ENCODE measurements at places on chromosomes 6 and 20. TPM values are rescaled to one million over a fixed set of nuclear protein-coding genes. Genes with fewer than 3 reads are reported as not detected.

DNA sequence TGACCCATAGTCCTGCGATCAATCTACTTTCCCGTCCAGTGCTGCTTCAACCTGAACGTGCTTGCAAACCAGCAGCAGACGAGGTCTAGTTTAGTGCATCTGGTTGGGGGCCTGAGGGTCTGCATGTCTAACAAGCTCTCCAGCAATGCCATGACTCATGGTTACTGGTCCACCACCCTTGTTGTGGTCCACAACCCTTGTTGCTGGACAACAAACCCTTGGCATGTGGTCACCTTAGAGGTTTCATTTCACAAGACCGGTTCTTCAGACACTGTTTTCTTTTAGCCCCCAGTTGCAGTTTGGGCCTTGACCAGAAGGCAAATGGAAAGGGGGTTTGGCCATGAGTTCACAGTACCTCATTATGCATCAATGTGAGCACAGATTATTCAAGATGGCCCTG is 424.8 kb downstream of the QKI start:
- DNase-seq, result no peak

- DNase-seq, result no peak
Observed at GRCh38 chr6:143074101-143074500, 13.4 kb downstream of the AIG1 start.

- DNase-seq, result no peak
Observed at GRCh38 chr20:60695226-60696000, 556.6 kb upstream of the CDH4 start.

Gene CPXM1
- polyA plus RNA-seq, result 84.9 TPM

Gene ZKSCAN3
- polyA plus RNA-seq, result 8.4 TPM
